ENCODE measurements at places on chromosomes 6 and 20.

DNA sequence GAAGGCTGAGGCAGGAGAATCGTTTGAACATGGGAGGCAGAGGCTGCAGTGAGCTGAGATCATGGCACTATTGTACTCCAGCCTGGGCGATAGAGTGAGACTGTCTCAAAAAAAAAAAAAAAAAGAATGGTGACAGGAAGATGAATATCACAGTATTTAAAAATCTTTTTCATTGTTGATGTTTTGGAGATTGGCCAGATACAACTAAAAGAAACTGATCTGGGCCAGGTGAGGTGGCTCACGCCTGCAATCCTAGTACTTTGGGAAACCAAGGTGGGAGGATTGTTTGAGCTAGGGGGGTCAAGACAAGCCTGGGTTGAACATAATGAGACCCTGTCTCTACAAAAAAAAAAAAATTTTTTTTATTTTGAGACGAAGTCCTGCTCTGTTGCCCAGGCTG is 52.1 kb downstream of the TRAF3IP2 start:
- DNase-seq, result no peak

DNA sequence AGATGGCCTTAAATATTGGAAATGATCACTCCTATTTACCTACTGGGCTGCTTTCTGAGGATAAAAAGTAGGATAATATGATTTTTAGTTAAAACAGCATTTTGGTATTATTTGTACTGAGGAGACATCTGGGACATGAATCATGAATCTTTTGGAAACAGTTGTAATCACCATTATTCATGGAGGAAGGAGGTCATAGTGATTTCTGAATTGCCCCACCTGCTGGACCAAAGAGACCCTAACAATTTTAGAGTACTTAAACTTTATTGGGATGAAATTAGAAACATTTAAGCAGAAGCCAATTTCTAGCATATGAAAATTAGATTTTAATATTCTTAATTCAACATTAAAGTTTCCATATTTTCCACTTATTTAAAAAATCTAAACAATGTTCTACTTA is 108.4 kb upstream of the SIM1 start:
- DNase-seq, result no peak

DNA sequence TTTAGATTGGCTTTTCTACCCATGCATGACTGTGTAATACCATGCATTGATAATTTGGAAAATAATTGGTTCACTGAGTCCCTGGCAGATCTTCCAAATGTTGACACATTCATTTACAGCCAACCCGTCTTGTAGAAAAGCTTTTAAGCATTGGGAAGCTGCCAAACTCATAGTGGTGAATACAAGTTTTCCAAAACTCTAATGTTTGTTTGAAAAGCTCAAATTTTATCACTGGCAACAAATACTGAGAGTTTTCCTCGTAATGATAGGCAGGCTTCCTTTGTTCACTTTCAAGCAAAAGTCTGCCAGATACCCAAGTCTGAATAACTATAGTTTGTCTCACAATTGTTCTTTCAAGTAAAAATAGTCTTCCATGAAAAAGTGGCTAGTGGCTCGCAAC is 143.0 kb downstream of the FIG4 start:
- no peak for DNase-seq

DNA sequence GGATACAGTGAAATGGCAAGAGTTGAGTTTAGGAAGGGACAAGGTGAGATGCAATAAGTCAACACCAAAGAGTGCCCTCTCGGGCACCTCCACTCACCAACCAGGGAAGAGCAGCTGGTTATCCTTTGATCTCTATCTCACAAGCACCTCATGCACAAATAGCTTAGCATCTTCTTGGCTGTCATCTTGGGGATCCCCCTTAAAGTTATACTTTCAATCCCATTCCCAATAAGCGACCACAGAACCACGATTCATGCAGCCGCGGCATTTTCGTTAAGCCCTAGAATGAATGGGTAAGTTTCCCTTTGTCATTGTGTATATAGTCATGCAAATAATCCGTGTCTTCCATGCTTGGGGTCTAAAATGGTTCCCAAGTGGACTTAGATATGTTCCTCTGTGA is 73.5 kb downstream of the ADTRP start:
- no peak for DNase-seq

DNA sequence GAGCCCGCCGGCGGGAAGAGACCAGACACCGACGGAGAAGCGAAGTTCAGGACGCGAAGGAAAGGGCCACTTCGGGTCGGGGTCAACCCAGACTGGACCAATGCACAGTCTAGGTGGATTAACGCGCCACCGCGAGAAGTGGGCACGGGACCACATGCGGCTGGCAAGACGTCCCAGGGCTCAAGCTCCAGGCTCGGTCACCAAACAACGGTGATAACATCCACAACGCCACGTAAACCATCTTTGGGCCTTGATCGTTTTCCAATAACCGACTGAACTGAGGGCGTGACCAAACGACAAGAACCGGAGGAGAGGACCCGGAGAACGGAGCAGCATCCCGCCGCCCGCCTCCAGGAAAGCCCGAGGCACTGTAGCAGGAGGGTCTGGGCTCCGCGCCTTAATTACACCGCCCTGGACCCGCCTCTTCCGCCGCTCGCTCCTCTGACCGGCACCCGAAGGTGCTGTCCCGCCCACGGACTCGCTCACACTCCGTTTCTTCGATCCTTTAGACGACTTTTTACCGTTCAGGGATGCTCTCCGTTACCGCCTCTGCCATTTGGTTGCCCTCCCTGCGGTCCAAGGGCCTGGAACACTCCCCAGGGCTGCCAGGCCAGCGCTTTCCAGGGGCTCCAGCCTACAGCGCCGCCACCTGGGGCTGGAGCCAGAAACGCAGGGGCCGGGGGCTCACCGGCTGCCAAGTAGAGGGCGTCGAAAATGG is 44.1 kb downstream of the DPPA5 start:
- DNase-seq, result peak; percentile 64

DNA sequence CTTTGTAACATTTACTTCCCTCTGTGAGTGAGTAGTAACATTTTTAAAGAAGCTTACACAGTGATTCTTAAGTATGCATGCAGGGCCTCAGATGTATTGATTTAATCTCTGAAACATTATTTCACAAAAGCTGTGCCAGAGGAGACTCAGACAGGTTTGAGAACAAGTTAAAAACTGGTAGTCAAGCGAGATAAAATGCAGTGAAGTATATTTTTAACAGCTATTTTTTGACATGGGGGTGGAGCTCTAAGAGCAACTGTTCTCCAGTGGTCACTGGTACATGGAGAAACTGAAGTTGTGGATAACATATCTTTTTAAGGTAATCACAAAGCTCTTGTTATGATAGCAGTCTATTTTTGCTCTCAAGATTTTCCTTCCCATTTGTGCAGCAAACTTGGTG is 20.4 kb downstream of the DSTN start:
- no peak for DNase-seq

DNA sequence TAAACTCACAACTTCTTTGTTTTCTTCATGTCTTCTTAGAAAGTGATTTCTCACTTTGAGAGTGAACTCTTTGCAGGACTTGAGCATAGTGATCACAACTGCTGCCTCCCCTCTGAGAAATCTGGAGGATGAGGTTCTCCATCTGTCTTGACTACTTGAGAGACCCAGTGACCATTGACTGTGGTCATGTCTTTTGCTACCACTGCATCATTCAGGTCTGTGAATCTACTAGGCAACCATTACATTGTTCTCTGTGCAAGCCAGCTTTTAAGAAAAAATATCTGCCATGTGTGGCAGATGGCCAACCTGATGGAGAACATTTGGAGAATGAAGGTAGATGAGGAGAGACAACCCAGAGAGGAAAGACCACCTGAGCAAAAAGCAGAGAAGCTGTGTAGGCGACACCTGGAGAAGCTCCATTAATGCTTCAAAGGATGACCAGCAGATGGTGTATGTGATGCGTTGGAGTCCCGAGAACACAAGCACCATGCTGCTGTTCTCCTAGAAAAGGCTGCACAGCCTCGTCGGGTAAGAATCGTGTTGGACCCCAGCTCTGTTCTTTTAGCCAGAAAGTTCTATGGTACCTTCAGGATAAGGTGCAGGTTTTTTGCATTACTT is 25.1 kb upstream of the TRIM26 start:
- no peak for DNase-seq

GRCh38 chr6:42095776-42096541 is 45.6 kb downstream of the TAF8 start:
- no peak for DNase-seq

- DNase-seq, result no peak
Observed at GRCh38 chr20:41927655-41928054, 309.5 kb upstream of the CHD6 start.

- no peak for DNase-seq
Observed at GRCh38 chr6:455835-456234, 64.3 kb downstream of the IRF4 start.

DNA sequence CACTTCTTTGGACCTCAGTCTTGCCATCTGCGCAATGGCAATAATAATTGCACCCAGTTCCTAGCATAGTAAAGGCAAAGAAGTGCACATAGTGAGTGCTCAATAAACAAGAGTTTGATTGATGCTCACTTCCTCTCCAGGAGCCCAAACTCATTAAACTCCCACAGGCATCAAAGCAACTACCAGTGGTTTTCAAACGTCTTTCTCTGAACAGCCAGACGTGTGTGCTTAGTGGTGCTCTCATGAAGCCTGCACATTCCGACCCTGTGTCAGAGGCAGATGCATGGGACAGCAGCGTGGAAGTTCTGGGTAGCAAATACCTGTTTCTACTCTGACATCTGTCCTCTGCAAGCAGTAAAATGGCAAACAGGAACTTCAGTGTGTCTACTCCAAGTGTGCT is 146.3 kb upstream of the MAFB start:
- no peak for DNase-seq

GRCh38 chr20:32569380-32570305 is 15.5 kb downstream of the NOL4L start:
- DNase-seq, result no peak

GRCh38 chr6:131979515-131980337 is 28.6 kb upstream of the CCN2 start:
- DNase-seq, result no peak

GRCh38 chr6:133837801-133838349 is 51.0 kb upstream of the TCF21 start:
- DNase-seq, result peak; percentile 53

DNA sequence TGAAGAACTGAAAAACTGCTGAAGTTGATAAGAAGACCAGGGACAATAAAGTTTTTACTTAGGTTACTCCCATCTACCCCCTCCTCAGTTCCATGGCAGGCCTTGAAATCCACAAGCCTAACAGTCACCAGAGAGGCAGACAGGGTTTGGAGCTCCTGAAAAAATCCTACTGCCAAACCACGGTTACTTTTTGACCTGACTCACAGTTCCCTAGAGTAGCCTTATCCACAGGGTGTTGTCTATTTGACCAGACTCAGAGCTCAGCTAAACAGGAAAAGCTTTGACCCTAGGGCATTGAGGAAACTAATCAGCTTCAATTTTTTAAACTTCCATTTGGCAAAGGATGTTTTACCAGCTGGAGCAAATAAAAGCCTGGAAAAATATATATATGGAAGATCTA is 257.7 kb upstream of the NT5E start:
- DNase-seq, result no peak

Data from stimulated activated CD8-positive, alpha-beta memory T cell treated with anti-CD3 and anti-CD28 coated beads, Interleukin-2, amount 100 ng/mL, for 48 hours (primary cell).